ENCODE measurements at places on chromosomes 1 and 21. TPM values are rescaled to one million over a fixed set of nuclear protein-coding genes. Genes with fewer than 3 reads are reported as not detected.
A peak's percentile ranks its signal among the peaks of the same experiment; 100 is the strongest.

DNA sequence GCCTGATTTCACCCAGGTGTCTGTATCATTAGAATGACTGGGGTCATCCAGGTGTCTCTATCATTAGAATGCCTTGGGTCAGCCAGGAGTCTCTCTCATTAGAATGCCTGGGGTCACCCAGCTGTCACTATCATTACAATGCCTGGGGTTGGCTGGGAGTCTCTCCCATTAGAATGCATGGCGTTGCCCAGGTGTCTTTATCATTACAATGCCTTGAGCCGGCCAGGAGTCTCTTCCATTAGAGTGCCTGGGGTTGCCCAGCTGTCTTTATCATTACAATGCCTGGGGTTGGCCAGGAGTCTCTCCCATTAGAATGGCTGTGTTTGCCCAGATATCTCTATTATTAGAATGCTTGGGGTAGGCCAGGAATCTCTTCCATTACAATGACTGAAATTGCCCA lies 61.6 kb downstream of the RNF187 start:
- H3K4me1 ChIP-seq, result no peaks in the 10 kb centered on the region
- H3K4me3 ChIP-seq, result no peak overlapping the region
- no peaks in the 10 kb centered on the region for H3K36me3 ChIP-seq
- DNase-seq, result no peak

Gene OR2T35
- not detected for total RNA-seq

Gene CIART
- 9.1 TPM for total RNA-seq

DNA sequence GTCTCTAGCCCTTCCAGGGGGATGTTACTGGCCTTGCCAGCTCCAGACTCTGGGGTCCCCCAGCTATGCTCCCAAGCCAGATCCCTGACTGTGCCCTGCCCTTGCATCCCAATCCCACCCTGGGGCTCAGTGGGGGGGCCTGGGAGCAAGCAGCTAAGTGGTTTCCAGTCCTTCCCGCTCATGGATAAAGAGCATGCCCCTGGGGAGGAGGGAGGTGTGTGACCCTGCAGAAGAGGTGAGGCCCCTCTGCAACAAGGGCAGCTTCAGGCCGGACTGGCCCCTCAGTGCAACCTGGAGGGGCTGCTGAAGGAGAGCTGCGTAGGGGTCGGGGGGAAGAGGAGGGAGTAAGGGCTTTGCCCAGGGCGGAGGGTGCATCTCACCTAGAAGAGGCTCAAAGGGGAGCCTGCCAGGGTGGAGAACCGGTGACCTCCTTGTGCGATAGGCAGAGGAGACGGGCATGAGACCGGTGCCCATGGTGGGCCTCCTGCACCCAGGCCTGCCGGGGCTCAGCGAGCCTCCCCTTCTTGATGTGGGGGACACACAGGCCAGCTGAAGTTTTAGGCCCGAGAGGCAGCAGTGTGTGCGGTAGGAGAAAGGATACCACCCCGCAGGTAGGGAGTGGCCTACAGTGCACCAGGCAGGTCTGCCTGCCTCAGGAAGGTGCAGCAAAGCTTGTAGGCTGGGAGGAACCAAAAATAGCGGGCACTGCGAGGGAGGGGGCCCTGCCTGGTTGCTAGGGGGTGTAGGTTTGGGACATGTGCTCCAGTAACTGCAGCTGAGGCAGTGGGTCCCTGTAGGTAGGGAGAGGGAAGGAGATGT lies 3.1 kb downstream of the OBSCN start:
- H3K36me3 ChIP-seq, result no peaks in the 10 kb centered on the region
- H3K4me3 ChIP-seq, result no peak overlapping the region
- peaks cover 6% of the 10 kb centered on the region for H3K27me3 ChIP-seq
- DNase-seq, result no peak

Gene ATP6V1G3
- total RNA-seq, result not detected

DNA sequence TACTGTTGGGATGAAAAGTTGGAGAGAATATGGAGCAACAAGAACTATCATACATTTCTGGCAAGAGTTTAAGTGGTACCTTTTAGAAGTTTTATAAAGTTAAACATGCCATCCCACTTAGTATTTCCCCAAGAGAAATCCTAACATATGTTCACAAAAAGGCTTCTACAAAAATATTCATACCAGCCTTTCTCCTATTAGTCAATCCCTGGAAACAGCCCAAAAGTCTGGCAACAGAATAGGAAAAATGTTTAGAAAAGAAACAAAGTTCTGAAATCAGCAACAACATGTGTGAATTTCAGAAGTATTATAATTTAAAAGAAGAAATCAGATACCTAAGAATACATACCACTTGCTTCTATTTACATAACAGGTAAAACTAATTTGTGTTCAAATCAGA lies 271.0 kb downstream of the DSCAM start:
- H3K27ac ChIP-seq, result no peak overlapping the region
- no peaks in the 10 kb centered on the region for H3K4me1 ChIP-seq
- H3K27me3 ChIP-seq, result peaks cover 2% of the 10 kb centered on the region
- no peak overlapping the region for H3K4me3 ChIP-seq
- no peak for DNase-seq

- H3K4me1 ChIP-seq, result peaks cover 16% of the 10 kb centered on the region
- H3K27me3 ChIP-seq, result peaks cover 12% of the 10 kb centered on the region
- peaks cover 49% of the 10 kb centered on the region for H3K36me3 ChIP-seq
- H3K27ac ChIP-seq, result no peak overlapping the region
These were observed 50.6 kb downstream of the DNTTIP2 start for GRCh38 chr1:93828367-93828755.

- no peaks in the 10 kb centered on the region for H3K27me3 ChIP-seq
- H3K4me1 ChIP-seq, result no peaks in the 10 kb centered on the region
- H3K36me3 ChIP-seq, result peaks cover 3% of the 10 kb centered on the region
- DNase-seq, result no peak
These were observed 57.7 kb downstream of the RGSL1 start for GRCh38 chr1:182507685-182508084.

Gene USH2A
- total RNA-seq, result not detected

Gene TENT5C
- 0.05 TPM for total RNA-seq

DNA sequence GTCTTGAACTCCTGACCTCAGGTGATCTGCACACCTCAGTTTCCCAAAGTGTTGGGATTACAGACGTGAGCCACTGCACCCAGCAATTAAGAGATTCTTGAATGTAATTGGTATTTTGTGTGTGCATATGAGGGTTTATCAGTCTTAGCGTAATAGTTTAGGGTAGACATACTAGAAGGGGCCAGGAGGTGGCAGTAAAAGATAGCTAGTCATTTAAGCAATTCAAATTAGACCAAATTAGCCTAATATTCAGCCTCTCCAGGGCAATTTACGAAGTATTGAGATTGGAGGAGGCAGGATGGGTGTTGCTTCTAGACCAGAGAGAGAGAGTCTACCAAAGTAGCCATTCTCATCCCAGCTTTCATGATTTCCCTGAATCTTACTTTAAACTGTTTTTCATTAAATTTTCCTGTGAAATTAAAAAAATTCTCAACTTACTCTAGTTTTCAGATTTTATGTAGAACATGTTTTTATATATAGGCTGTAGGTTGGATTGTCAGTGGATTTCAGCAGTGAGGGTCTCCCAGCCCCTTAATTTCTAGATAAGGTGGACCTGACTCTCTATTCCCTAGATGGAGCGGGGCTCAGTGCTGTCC lies 119.7 kb downstream of the HHAT start:
- no peaks in the 10 kb centered on the region for H3K27me3 ChIP-seq
- no peaks in the 10 kb centered on the region for H3K4me1 ChIP-seq
- H3K27ac ChIP-seq, result no peak overlapping the region

Gene ADCY10
- 0.31 TPM for total RNA-seq

DNA sequence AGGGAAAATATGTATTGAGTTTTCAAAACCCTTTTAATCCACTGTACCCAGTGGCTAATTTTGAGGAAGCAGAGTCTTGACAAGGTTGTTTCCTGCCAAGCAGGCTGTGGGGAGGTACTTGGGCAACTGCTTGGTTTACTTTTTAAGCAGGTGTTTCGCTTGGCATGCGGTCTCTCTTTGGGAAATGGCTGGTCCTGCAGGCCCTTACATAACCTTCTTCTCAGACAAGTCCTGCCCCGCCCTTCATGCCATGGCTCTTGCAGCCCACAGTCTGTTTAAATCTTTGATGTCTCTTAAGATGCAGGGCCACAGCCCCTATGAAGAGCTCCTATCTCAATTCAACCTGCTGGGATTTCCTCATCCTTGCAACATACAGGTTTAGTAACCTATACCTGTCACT lies 36.0 kb upstream of the ABCD3 start:
- peaks cover 24% of the 10 kb centered on the region for H3K4me1 ChIP-seq
- H3K27me3 ChIP-seq, result no peaks in the 10 kb centered on the region
- no peak overlapping the region for H3K4me3 ChIP-seq
- H3K27ac ChIP-seq, result no peak overlapping the region
- peaks cover 3% of the 10 kb centered on the region for H3K36me3 ChIP-seq
- DNase-seq, result no peak

Gene ANGPTL3
- not detected for total RNA-seq

- no peak overlapping the region for H3K27ac ChIP-seq
- no peaks in the 10 kb centered on the region for H3K36me3 ChIP-seq
- no peak for DNase-seq
- no peaks in the 10 kb centered on the region for H3K27me3 ChIP-seq
These were observed 857.4 kb downstream of the USP25 start for GRCh38 chr21:16587141-16587581.

Gene ZMYM4
- total RNA-seq, result 102 TPM

- H3K4me1 ChIP-seq, result peaks cover 7% of the 10 kb centered on the region
- H3K36me3 ChIP-seq, result no peaks in the 10 kb centered on the region
- no peak overlapping the region for H3K4me3 ChIP-seq
These were observed 6.0 kb upstream of the PLA2G2C start for GRCh38 chr1:20192364-20192763.

Gene CD1C
- not detected for total RNA-seq

DNA sequence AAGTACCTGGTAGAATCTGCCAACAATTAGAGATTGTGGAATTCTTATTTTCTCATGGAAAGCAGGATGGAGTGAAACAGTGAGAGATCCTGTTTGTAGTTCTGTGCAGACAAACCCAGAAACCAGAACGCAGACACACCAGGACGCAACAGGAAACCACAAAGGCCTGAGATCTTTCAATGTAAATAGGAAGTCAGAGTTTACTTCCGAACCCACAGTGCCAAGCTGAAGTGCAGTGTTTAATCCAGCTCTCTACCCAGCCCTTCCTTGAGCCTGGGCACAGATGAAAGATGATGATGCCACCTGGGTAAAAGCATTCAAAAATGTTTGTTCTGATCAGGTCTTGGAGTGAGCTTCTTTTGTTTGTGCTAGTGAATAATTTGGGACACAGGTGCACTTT lies 244.2 kb upstream of the HOOK1 start:
- peaks cover 2% of the 10 kb centered on the region for H3K27me3 ChIP-seq
- peaks cover 47% of the 10 kb centered on the region for H3K4me1 ChIP-seq
- peak overlapping the region; percentile 72 for H3K27ac ChIP-seq
- H3K4me3 ChIP-seq, result no peak overlapping the region
- DNase-seq, result peak; percentile 14

Gene PLEKHG5
- 109 TPM for total RNA-seq

- H3K36me3 ChIP-seq, result no peaks in the 10 kb centered on the region
- H3K27ac ChIP-seq, result no peak overlapping the region
- H3K27me3 ChIP-seq, result peaks cover 2% of the 10 kb centered on the region
- H3K4me1 ChIP-seq, result no peaks in the 10 kb centered on the region
- no peak for DNase-seq
These were observed 41.5 kb downstream of the CEP350 start for GRCh38 chr1:179996099-179996498.

DNA sequence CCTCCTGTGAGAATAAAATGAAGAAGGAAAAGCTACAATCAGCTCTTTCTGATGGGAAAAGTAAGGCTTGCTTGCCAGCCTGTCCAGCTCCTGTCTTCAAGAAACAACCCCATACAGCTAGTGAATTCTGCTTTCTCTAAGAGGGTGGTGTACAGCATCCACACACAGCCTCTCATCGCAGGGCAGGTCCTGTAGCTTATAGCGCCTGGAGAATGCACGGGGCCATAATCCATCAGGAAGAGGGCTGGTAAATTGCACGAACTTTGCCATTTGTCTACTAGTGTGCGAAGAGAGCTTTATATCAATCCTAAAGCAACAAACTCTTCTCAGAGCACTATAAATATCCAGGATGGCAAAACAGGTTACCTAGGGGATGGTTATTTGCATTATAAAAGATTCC lies 83.3 kb upstream of the SAMSN1 start:
- no peak overlapping the region for H3K27ac ChIP-seq
- peaks cover 6% of the 10 kb centered on the region for H3K4me1 ChIP-seq
- no peak overlapping the region for H3K4me3 ChIP-seq
- no peaks in the 10 kb centered on the region for H3K36me3 ChIP-seq
- DNase-seq, result no peak
- no peaks in the 10 kb centered on the region for H3K27me3 ChIP-seq

Gene TINAGL1
- total RNA-seq, result 4.5 TPM

DNA sequence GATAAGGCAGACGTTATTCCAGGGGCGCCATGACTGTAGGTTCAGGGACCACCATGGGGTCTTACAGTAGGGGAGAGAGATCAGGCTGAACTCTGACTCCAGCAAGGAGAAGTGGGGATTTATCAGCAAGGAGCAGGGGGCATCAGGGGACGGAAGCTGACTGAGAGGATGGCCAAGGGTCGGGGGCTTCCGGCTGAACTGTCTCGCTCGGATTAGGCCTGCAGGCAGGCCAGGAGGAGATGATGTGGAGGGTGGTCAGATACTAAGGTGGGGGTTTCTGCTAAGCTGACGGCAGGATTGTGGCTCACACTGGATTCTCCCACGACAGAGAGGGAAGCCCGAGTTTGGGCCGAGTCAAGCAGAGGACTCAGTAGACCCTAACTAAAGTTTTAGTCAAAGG lies 186.9 kb upstream of the VAMP3 start:
- H3K27me3 ChIP-seq, result peaks cover 3% of the 10 kb centered on the region
- H3K27ac ChIP-seq, result no peak overlapping the region
- no peaks in the 10 kb centered on the region for H3K4me1 ChIP-seq
- DNase-seq, result no peak
- H3K4me3 ChIP-seq, result no peak overlapping the region

- no peaks in the 10 kb centered on the region for H3K27me3 ChIP-seq
- H3K4me1 ChIP-seq, result no peaks in the 10 kb centered on the region
- no peak overlapping the region for H3K27ac ChIP-seq
- H3K4me3 ChIP-seq, result no peak overlapping the region
- no peaks in the 10 kb centered on the region for H3K36me3 ChIP-seq
These were observed 99.2 kb downstream of the SGIP1 start for GRCh38 chr1:66633159-66633558.

DNA sequence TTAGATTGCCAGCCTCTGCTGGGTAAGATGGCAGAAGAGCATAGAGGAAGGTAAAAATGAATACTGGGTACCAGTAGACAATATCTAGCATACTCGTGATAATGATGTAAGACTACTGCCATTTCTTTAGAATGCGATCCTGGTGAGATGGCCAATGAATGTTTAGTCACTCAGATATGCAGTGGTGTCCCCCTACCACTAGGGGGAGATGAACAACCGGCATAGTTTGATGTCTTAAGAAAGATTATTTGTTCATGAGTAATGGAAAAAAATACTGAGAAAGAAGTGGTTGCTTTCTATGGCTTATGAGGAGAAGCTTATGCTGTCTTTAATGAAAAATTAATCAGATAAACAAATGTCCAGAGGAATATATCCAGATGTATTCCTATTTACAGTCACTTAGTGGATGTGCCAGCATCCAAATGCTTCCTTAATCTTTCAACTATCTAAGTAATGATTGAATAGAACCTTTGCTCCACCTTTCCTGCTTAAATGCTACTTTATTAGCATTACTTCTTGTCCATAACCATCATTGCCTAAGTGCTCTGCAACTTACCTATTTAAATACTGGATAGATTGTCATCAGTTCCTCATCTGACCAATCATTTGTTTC lies 256.6 kb downstream of the ST6GALNAC3 start:
- no peaks in the 10 kb centered on the region for H3K36me3 ChIP-seq
- DNase-seq, result peak; percentile 33
- no peak overlapping the region for H3K4me3 ChIP-seq
- no peak overlapping the region for H3K27ac ChIP-seq
- H3K4me1 ChIP-seq, result no peaks in the 10 kb centered on the region

GRCh38 chr1:13707164-13707563 lies 7.2 kb downstream of the PRDM2 start:
- no peak for DNase-seq
- H3K4me1 ChIP-seq, result no peaks in the 10 kb centered on the region
- no peak overlapping the region for H3K27ac ChIP-seq
- no peaks in the 10 kb centered on the region for H3K36me3 ChIP-seq
- no peaks in the 10 kb centered on the region for H3K27me3 ChIP-seq
- no peak overlapping the region for H3K4me3 ChIP-seq
